ENCODE measurements at places on chromosomes 13 and 19. TPM values are rescaled to one million over a fixed set of nuclear protein-coding genes. Genes with fewer than 3 reads are reported as not detected.

EFNB2 gene
- 109 TPM for total RNA-seq

GPR180 gene
- 17.6 TPM for total RNA-seq

CEACAM7 gene
- not detected for total RNA-seq

ATP1A3 gene
- total RNA-seq, result 0.13 TPM

SLC6A16 gene
- 1.3 TPM for total RNA-seq
